ENCODE measurements at places on chromosomes 5 and 9.

DNA sequence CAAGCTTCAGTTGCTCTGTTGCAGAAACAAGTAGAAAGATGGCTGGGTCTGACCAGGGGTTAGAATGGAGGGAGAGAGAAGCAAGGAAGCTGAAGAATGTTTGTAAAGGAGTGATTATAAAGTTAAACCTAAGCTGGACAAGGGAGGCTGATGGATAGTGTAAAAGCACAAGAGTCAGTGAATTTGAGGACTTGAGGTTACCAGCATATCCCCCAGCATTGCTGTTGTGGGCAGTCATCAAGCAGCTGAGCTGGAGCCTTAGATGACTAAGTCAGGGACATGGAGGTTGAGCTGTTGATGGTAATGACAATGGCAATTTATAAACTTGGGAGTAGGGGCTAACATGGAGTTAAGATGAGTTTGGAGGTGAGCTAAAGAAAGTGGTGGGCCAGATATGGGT lies 131.5 kb downstream of the ERCC6L2 start:
- DNase-seq = no peak

GRCh38 chr5:145943674-145944121 lies 7.3 kb downstream of the SH3RF2 start:
- no peak for DNase-seq

DNA sequence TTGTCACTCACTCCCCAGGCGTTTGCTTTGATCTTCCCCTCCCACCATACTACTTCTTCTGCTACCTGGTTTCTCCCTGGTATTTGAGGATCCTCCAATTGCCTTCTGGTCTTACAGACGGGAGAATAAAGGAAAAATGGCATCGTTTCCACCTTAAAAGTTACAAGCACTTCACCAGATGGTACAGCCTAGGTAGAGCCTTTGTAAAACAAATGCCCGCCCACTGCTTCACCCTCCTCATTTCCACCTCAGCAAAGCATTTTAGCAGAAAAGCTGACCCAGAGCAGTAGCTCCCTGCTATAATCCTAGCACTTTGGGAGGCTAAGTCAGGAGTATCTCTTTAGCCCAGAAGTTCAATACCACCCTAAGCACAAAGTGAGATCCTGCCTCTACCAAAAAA lies 5.1 kb upstream of the ANXA2R start:
- DNase-seq = no peak

DNA sequence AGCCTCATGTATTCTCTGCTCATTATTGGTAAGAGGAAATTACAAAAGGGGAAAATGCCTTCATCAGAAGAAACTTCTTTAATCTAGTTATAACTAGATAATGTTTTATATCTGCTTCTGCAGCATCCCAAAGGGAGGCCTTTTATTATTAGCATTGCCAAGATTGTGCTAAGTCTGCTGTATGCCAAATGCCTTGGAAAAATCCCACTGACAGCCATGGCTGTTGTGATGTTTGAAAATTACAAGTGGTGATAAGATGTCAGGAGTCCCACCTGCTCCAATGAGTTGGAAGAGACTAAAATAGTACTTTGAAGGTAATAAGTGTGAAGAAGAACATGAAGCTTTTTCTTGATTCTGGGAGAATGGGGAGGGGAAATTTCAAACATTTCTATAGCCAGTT lies 345.0 kb downstream of the GABRB2 start:
- DNase-seq = no peak

GRCh38 chr9:89999176-89999533 lies 394.3 kb downstream of the GADD45G start:
- no peak for DNase-seq

DNA sequence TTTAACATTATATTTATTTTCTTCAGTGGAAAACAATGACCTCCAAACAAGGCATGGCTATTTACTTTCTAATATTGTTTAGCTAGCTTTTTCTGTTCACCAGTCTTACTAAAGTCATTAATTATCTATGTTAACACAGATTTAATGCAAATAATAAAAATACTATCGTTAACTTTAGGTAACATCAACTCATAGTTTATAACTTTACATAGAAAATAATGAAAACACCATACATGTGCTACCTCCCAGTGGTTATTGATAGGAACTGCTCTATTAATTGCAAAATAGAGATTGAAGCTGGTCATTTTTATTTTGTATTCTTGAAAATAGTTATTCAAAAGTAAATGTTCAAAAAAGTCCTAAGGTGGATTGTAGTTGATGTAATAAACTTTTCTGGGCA lies 78.3 kb upstream of the HCN1 start:
- no peak for DNase-seq

DNA sequence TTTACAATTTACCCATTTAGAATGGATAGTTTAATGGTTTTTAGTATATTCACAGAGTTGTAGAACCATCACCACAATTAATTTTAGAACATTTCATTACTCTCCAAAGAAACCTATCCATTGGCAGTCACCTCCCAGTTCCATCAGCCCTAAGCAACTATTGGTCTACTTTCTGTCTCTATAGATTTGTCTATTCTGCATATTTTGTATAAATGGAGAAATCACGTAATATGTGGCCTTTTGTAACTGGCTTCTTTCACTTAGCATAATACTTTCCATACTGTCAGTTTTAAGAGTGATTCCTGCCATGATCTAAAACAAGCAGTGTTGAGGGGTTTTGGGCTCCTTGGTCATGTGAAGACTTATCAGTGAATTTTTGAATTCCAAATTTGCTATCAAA lies 12.7 kb downstream of the OCLN start:
- no peak for DNase-seq

GRCh38 chr5:127440831-127441230 lies 76.6 kb upstream of the PRRC1 start:
- no peak for DNase-seq

GRCh38 chr9:7117676-7118561 lies 360.1 kb downstream of the KDM4C start:
- no peak for DNase-seq

- no peak for DNase-seq
Observed at GRCh38 chr9:93319992-93320500, 131.4 kb upstream of the FAM120A start.

DNA sequence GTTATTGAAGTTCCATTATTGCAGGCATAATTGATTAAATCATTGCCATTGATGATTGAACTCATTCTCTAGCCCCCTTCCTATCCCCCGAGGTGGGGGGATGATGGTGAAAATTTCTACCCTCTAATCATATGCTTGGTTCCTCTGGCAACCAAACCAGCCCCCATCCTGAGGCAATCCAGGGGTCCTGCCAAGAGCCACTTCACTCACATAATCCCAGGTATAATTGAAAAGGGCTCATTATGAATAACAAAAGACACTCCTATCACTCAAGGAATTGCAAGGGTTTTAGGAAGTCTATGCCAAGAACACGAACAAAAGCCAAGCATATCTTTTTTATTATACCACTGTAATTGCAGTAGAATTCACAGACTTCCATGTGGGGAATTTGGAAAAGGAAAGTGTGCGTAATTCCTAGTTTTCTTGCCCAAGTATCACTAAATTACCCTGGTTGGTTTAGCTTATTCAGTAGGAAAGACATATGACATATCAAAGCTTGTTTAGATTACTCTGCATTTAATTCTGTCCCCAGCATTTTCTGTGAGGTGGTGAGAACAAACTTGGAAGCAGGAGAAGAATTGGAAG lies 130.7 kb upstream of the TAF11L2 start:
- DNase-seq = no peak

DNA sequence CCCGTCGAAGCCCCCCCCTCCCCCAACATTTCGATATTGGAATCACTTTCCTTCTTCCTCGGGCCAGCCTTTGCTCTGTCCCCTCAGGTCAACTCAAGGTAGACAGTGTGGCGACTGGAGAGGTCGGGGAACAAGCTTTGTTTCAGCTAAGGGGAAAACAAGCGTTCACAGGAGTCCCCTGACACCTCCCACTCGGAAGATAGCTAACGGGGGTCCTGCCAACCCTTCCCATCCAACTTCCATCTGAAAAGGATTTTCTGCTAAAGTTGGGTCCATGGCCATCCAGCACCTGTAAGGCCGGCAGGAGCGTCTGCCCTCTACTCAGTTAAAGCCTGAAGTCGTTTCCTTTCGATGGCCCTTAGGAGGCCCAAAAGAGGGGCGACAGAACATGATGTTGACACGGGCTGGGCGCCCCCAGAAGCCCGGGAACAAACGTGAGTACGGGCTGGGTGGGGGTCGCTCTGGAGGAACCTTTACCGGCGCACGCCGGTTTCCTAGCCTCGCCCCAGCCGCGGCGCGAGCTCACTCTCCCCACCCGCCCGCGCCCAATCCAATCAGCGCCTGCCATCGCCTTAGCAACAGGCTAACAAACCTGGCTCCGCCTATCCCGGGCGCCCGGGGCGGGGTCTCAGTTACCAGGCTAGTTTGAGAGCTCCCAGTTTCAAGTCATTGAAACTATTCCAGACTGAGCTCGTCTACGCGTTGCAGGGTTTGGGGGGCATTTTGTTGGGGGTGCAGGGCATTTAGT lies 2.5 kb downstream of the ARRDC3 start:
- peak; percentile 98 for DNase-seq

- DNase-seq = no peak
Observed at GRCh38 chr5:72226950-72227349, 93.1 kb downstream of the MRPS27 start.

GRCh38 chr5:135379046-135379654 lies 19.9 kb downstream of the MACROH2A1 start:
- DNase-seq = no peak

GRCh38 chr9:135584371-135584770 lies 22.8 kb downstream of the PAEP start:
- no peak for DNase-seq

- DNase-seq = no peak
Observed at GRCh38 chr5:6453937-6454560, 5.4 kb downstream of the UBE2QL1 start.

GRCh38 chr9:94511134-94511954 lies 43.5 kb upstream of the PCAT7 start:
- DNase-seq = no peak

DNA sequence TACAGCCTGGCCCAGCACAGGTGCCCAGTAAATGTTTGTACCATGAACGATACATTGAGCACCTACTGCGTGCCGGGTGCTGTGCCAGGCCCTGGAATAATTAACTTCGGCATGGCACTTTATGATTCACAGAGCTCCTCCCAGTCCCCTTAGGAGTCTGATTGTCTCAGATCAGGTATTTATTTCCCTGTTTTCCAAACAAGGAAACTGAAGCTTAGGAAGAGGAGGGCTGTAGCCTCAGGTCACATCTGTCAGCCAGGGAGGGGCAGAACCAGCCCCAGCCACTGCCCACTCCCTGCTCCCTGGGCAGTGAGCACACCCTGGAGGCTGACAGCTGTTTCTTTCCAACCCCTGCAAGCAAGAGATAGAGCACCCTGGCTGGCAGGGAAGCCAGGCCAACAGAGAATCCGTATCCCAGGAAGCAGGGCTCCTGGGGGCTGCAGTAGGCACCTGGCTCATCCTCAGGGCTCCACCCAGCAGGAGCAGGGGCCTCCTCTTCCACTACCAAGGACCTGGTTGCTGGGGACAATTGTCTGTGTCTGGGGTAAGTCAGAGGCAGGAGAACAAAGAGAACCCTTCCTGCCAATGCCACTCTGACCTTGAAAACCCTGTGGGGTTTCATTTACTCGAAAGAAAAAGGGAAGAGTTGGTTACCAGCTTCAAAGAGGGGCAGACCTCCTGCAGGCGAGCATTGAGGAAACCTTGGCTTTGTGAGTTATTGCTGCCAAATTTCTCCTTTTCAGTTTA lies 69.0 kb downstream of the DAB2IP start:
- DNase-seq = no peak

- no peak for DNase-seq
Observed at GRCh38 chr9:108466304-108466703, 389.5 kb downstream of the ACTL7B start.

DNA sequence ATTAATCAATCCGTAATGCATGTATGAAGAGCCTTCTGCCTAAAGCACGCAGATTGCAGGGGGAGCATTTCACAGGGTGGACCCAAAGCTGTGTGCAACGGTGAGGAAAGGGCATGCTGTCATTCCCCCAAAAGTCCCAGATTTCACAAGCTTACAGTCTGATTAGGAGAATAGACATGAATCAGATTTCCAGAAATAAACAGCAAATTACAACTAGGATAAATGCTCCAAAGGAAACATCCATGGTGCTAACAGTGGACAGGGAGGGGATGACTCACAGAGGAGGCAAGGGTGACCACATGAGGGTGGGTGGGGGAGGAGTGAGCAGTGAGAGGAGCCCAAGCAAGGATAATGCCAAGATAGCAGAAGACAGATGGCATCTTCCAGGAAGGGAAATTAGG lies 258.4 kb upstream of the TAS2R1 start:
- DNase-seq = no peak

DNA sequence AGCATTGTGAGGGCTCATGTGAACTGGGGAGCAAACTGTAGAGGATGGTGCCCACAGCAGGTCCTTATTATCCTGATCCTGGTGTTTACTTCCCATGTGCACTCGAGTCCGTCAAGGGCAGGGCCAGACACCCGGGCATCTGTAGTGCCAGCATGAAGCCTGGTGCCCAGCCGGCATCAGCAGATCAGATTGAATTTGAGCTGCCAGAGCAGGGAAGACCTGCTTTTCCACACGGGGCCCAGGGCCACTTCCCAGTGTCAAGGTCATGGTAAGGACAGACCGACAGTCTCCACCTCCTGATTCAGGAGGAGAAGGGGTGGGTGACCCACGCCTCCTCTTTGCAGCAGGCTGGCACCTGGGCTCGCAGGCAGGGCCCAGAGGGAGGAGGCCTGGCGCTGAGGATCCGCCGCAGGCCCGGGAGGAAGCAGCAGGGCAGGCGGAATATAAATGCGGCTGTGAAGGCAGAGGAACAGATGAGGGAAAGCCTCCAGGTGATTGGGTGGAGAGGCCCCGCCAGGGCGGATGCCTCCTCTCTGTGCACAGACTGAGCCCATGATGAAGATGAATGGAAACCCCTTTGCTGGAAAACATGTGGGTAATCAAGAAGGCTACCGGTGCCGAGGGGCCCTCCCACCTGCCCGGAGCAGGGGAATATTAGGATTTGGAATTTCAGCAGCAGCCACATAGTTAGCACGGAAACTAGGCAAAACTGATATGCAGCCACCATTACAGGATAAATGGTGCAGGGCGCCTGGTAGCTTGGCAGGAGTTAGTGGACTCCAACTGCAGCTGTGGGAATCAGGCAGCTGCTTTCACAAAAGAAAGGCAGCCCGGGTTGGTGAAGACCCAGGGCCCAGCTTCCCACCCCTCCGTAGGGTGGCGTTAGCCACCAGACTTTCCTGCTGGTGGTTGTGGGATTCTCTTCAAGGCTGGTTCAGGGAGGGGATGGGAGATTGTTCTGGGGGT lies 114.9 kb downstream of the GAPVD1 start:
- DNase-seq = no peak

GRCh38 chr9:98416294-98417248 lies 161.1 kb upstream of the TBC1D2 start:
- DNase-seq = no peak
